Endodermal cell (in vitro differentiated cells): ENCODE measurements at places on chromosomes 12 and 14. TPM values are rescaled to one million over a fixed set of nuclear protein-coding genes. Genes with fewer than 3 reads are reported as not detected.

GRCh38 chr14:25464078-25464477 lies 414.1 kb upstream of the STXBP6 start:
- DNase-seq = no peak

DNA sequence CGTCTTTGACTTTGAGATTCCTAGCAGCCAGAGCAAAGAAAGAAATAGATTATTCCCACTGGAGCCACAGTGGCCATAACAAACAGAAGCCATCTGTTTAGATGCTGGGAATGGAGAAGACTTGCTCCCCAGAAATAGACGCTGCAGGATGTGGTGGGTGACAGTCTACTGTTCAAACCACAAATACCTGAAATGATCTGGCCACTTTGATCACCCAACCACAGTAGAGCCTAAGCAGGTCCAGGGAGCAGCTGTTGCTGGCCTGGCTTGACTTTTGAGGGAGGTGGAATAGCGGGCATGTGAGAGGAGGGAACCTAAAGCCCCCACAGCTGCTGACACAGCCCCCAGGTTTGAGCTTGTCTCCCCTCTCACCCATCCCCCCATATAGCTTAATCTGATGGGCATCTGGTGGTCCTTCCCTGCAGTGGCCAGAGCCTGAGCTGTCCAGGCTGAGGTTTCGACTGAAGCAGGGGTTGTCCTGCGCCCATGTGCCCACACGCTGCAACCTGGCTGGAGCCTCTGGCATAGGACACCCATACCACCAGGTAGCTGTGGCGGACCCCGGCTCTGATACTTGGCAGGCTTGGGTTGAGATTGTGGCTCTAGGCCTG lies 38.7 kb downstream of the SH2B3 start:
- no peak for DNase-seq

DNA sequence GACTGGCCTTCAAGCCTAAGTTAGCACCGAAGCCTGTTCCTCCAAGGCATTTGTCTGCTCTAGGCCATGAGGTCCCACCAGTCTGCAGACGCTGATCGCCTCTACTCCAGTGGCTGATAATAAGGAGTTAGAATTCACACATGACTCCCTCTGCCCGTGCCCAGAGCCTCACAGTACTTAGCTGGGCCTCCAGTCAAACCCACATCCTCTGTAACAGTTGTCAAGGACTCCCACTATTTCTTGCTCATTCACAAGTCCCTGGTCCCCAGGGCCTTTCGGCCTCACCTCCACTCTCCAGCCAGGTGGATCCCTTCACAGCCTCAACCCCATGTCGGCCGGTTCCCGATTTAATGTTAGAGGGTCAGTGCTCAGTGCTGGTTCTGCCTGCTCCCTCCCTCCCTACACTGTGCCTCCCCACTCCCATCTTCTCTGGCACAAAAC lies 6.3 kb upstream of the KRT5 start:
- DNase-seq = peak; percentile 40

DNA sequence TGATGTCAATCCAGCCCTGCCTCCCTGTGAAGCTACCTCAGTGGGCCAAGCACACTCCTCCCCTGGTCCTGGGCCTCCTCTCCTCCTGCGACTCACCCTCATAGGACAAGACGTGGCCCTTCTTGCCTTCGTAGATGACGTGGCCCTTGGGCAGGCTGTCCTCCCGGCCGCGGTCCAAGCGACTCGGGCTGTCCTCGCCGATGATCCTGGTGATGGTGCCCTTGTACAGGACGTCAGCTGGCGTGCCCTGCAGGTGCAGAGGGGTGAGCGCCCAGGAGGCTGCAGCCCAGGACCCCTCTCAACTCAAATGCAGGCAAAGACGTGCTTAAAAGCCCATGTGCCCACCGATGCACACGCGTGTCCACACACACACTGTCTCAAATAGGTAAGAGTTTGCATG lies 55.6 kb downstream of the RFLNA start:
- no peak for DNase-seq

DNA sequence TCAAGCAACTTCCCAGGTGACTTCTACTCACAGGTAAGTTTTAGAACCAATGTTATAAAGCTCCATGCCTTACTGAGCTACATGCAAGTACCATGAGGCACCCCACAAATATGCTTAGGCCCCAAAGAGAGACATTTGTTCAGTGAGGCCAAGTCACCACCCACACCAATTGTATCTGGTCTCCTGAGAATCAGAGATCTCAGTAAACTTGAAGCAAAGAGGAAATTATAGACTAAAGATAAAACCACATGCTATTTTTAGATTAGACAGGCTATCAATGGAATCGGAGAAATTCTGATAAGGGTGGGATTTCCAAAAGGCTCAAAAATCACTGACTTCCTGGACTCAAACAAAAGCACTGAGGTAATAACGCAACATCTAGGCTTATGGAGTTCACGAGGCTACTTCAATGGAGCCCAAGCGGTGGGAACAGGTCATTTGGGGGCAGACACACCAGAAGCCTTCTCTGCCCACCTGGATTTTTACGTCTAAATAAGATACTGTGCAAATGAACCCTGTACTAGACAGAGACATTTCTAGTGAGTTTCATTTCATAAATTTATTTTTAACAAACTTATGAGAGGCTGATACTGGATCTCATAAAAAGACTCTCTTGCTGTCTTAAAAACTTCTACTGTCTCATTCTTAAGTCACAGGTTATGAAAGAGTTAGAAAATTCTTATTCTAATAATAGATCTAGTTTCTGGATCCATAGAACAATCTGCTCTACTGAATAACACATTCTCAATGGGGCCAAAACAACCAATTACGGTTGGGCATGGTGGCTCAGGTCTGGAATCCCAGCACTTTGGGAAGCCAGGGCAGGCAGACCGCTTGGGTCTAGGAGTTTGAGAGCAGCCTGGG lies 7.7 kb downstream of the SLC15A4 start:
- no peak for DNase-seq

GRCh38 chr12:96397756-96398423 lies 2.3 kb downstream of the CDK17 start:
- no peak for DNase-seq

DNA sequence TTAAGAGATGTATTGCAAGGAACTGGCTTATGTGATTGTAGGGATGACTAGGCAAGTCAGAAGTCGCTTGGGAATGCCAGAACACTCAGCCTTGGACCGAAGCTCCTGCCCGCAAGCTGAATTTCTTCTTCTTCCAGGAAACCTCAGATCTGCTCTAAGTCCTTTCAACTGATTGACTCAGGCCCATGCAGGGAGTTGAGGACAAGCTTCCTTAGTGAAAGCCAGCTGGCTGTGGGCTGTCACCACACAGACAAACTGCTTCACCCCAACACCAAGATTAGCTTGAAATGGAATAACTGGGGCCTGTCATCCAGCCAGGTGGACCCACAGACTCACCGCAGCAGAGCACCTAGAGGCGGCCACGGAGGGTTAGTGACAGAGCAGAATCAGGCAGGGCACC lies 24.7 kb downstream of the BDKRB2 start:
- no peak for DNase-seq

DNA sequence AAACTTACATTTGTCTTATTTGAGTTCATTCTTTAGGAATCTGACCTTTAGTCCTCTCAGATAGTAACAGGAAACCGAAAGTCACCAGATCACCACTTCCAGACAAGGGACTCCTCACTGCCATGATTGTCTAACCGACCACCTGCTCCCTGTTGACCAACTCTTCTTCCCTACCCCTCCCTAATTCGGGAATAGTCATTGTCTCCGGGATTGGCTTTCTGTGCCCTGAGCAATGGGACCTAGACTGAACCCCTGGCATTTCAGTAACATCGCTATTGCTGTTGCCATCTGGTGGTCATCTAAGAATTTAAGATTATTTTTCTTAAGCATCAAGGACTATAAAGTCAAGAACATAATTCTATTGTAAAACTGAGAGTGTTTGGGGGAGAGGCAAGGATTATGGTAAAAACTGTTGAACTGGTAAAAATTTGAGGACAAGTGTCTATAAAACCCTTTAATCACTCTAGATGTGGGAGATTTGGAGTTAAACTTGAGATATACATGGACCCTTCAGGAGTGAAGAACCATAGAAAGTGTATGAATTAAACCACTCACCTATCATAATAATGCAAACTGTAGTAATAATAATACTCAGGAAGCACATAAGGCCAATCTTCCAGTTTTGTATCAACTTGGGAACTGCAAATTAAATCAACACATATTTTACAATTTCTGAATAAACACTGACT lies 6.3 kb downstream of the CLEC2A start:
- DNase-seq = peak; percentile 79

DNA sequence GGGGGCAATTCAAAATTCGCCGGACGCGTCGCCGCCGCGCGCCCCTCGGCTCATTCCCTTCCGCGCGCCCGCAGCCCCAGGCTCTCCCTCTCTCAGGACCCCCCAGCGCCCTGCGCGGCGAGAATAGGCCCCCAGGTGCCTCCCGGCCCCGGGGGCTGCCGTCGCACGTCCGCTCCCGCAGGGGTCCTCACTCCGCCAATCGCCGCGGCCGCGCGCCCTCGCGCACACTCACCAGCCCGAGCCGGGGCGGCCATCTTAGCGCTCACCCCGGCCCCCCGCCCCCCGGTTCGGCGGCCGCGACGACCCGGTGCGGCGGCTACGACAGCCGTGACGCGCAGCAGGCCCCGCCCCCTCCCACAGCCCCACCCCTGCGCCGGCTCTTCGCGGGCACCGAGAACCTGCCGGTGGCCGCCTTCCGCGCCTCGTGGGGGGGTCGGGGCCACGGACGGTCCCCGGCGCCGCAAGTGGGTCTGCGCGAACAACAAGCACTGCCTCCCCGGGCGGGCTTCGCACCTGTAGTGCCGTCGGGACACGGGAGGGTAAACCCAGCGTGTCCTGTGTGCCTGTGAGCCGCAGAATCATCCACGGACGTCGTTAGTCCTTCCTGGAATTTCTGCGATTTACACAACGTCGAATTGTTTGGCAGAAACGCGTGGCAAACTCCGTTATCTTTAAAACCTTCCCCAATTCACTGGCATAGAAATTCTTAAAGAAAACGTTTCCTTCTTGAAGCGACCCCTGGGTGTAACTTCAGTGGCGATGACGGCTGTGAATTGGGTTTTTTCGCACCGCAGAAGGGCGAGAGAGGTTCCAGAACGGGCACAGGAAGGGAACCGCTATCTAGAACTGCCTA lies 2.5 kb downstream of the USP44 start:
- DNase-seq = peak; percentile 92

The VTI1B gene
- total RNA-seq = 118 and 123 TPM in 2 replicates

The ETFBKMT gene
- 0.87 to 2.0 TPM (median 1.1 TPM) in 3 replicates for total RNA-seq
